ENCODE measurements at places on chromosomes 6 and 20.

- H3K27me3 ChIP-seq: no peaks in the 10 kb centered on the region
- H3K4me3 ChIP-seq: no peak overlapping the region
- H3K4me1 ChIP-seq: no peaks in the 10 kb centered on the region
- H3K27ac ChIP-seq: no peak overlapping the region
Measured at GRCh38 chr6:101956961-101957360, 563.5 kb downstream of the GRIK2 start.

- H3K36me3 ChIP-seq: no peaks in the 10 kb centered on the region
- DNase-seq: no peak
- no peaks in the 10 kb centered on the region for H3K27me3 ChIP-seq
- no peaks in the 10 kb centered on the region for H3K4me1 ChIP-seq
- no peak overlapping the region for H3K27ac ChIP-seq
Measured at GRCh38 chr20:17066902-17067301, 159.9 kb upstream of the PCSK2 start.

GRCh38 chr6:169169375-169169774 lies 84.3 kb downstream of the THBS2 start:
- no peaks in the 10 kb centered on the region for H3K27me3 ChIP-seq
- no peak for DNase-seq

DNA sequence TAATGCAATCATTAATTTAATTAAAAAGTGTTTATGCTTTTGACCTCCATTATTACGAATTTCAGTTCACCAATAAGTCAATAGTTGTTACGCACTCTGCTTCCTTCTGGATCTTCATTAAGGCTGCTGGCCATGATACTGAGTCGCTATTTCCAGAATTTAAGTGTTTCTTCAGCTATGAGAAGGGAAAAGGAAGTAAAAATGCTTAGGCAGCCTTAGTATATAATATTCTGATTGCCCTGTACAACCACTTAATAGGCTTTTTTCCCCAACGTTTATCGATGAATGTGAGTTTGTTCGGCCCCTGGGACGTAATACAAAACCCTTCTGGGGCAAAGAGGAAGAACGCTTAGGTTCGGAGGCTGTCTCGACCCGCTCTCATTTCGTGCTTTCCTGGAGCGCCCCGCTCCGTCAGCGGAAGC lies 644 bp downstream of the OARD1 start:
- peak overlapping the region; percentile 55 for H3K4me3 ChIP-seq
- peaks cover 9% of the 10 kb centered on the region for H3K36me3 ChIP-seq
- peak overlapping the region; percentile 94 for H3K27ac ChIP-seq
- H3K4me1 ChIP-seq: peaks cover 5% of the 10 kb centered on the region

DNA sequence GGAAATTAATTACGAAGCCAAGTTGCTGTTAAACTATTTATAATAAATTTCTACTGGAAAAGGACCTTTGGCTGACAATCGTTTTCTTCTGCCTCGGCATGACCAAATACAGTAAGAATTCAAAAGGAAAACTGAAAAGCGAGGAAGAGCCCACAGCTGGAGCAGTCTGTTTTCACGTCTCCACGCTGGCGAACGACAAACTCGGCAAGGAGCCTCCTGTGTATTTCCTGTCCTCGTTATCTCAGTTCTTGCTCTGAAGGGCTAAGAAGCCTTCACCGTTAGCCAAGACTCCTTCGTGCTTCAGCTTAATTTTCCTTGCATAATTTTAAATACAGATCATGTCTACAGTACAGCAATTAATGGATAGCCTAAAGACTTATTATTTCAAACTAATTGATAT lies 214.3 kb upstream of the PLCB4 start:
- H3K4me3 ChIP-seq: no peak overlapping the region
- no peak overlapping the region for H3K27ac ChIP-seq
- DNase-seq: peak; percentile 82
- H3K4me1 ChIP-seq: peaks cover 1% of the 10 kb centered on the region

DNA sequence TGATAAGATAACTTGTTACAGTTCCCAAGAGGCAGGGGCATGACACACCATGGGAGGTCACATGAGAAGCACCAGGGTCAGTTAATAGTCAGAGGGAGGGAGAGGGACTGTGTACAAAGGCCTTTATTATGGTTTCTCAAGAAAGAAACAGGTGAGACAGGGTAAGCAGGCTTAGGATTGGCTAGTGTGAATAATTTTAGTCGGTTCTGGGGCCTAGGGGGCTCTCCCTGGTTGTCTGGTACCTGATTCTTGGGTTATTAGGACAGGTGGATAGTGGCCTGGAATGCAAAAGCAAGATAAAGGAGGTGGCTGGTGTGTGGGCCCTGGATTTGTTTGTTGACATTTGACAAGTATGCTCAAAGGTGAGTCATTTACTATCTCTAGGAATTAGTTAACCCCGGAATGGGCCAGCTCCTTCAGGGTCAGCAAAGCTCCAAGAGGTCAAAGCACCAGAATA lies 49.4 kb upstream of the MCUR1 start:
- H3K4me3 ChIP-seq: no peak overlapping the region
- peaks cover 8% of the 10 kb centered on the region for H3K4me1 ChIP-seq
- H3K36me3 ChIP-seq: no peaks in the 10 kb centered on the region
- peaks cover 6% of the 10 kb centered on the region for H3K27me3 ChIP-seq

DNA sequence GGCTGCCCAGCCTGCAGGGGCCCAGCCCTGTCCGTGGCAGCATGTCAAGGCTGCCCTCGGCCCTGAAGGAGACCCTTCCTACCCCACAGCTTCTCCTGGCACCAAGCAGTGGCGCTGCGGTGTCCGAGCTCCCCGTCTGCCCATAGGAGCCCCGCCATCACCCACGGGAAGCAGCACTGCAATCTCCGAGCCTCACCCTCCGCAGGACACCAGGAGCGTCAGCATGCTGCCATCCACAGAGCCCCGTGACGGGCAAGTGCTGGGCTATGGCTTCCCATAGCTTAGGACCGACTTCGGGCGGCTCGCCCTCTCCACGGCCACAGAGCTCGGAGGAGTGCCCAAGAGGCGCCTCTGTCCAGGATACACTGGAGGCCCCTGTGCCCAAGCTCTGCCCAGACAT lies 25.1 kb downstream of the YTHDF1 start:
- H3K27ac ChIP-seq: no peak overlapping the region
- no peak for DNase-seq
- peaks cover 6% of the 10 kb centered on the region for H3K36me3 ChIP-seq
- H3K27me3 ChIP-seq: no peaks in the 10 kb centered on the region

- H3K4me3 ChIP-seq: no peak overlapping the region
- H3K27ac ChIP-seq: peak overlapping the region; percentile 62
- no peaks in the 10 kb centered on the region for H3K4me1 ChIP-seq
- H3K36me3 ChIP-seq: no peaks in the 10 kb centered on the region
Measured at GRCh38 chr20:63692436-63693082, 3.9 kb upstream of the TNFRSF6B start.

- no peak for DNase-seq
- peaks cover 3% of the 10 kb centered on the region for H3K27me3 ChIP-seq
- no peaks in the 10 kb centered on the region for H3K36me3 ChIP-seq
- no peak overlapping the region for H3K27ac ChIP-seq
Measured at GRCh38 chr20:4673371-4674001, 48.2 kb upstream of the PRND start.

GRCh38 chr20:25499855-25500434 lies 85.4 kb downstream of the NINL start:
- H3K4me3 ChIP-seq: no peak overlapping the region
- no peaks in the 10 kb centered on the region for H3K36me3 ChIP-seq
- DNase-seq: no peak
- H3K4me1 ChIP-seq: no peaks in the 10 kb centered on the region
- H3K27ac ChIP-seq: no peak overlapping the region

DNA sequence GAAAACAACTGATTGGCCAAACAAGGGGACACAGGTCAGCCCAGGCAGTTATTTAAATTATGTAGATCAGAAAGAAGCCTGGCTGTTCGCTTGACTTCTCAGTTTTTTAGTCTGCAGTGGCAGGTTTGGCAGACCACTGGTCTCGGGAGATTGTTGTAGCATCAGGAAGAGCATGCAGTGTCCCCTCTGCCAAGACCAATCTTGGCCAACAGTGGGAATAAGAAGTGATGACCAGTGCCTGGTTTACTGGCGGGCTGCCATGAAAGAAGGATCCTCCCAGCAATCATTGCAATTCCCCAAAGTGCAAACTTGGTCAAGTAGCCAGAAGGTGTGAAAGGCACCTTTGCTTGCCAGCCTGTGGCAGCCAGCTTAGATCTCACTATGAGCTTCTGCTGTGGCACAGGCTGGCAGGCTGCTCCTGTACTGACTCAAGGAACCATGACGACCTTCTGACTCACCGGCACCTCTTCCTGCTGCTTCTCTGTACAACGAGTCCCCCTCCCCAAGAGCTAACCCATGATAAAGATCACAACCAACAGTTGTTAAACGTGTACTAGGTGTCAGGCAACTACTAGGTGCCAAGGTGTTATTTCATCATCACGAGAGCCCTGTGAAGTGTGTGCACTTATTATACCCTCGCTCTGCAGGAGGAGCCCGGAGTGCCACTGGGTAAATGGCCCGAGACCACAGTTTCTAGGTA lies 76.8 kb upstream of the DUSP22 start:
- H3K4me3 ChIP-seq: no peak overlapping the region
- H3K27ac ChIP-seq: no peak overlapping the region
- no peaks in the 10 kb centered on the region for H3K36me3 ChIP-seq
- no peaks in the 10 kb centered on the region for H3K4me1 ChIP-seq
- H3K27me3 ChIP-seq: no peaks in the 10 kb centered on the region
- peak; percentile 46 for DNase-seq

DNA sequence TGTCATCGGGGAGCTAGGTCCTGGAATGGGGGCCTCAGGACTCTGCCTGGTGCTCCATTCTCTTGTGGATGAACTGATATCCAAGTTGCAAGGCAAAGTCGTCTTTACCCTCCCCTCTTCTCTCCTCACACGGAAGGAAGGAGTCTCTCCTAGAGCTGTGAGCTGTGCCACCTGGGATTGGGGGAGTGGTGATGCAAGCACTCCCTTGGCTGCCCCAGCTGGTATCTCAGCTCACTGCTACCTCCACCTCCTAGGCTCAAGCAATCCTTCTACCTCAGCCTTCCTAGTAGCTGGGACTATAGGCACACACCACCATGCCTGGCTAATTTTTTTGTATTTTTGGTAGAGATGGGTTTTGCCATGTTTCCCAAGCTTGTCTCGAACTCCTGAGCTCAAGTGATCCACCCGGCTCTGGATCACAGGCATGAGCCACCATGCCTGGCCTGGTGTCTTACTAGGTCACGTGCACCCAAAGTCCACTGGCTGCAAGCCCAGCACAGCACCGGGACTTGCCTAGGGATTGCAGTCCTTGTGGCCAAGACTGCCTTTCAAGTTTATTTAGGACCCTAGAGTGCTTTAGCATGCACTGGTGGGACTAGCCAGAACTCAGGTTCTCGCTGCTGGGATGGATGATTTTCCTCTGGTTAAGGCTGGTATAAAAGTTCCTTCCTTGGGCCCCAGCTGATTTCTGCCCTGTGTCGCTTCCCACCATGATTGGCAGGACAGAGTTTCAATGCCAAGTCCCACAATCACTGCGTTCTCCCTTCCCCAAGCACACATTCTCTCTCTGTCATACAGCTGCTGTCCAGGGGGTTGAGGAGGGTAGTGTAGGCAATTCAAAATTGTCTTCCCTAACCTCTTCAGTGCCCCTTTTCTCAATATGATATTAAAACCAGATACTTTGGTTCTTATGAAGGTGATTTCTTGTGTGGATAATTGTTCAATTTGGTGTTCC lies 33.5 kb downstream of the SMAP1 start:
- no peaks in the 10 kb centered on the region for H3K36me3 ChIP-seq
- H3K4me3 ChIP-seq: no peak overlapping the region
- no peaks in the 10 kb centered on the region for H3K27me3 ChIP-seq
- peaks cover 10% of the 10 kb centered on the region for H3K4me1 ChIP-seq
- no peak for DNase-seq

- H3K4me1 ChIP-seq: no peaks in the 10 kb centered on the region
- no peak overlapping the region for H3K27ac ChIP-seq
- no peak overlapping the region for H3K4me3 ChIP-seq
- no peaks in the 10 kb centered on the region for H3K36me3 ChIP-seq
Measured at GRCh38 chr6:163635315-163635714, 220.8 kb downstream of the QKI start.

- no peak for DNase-seq
- no peak overlapping the region for H3K4me3 ChIP-seq
- peaks cover 2% of the 10 kb centered on the region for H3K4me1 ChIP-seq
- no peak overlapping the region for H3K27ac ChIP-seq
Measured at GRCh38 chr6:137307163-137307854, 88.1 kb upstream of the IFNGR1 start.

DNA sequence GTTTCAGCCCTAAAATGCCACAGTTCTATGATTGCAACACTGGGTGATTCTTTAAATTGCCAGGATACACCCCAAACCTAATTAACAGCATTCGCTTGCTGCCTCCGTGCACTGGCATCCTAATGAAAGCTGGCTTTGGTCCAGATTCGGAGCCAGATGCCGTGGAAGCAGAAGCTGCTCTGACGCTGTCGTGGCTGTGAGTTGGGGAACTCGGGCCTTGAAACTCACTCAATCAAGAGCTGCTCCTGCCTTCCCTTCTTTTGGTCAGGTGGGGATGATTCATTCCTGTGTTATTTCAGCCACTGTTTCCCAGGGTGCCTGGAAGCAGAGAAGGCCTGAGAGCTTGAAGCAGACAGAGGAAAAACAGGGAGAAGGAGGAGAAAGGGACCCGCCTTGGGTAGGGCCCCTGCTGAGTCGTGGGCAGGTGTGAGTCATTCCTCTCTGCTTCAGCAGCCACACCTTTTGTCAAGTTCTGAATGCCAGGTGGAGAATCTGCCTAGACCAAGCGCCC lies 36.2 kb upstream of the DSP start:
- peak; percentile 22 for DNase-seq
- H3K36me3 ChIP-seq: no peaks in the 10 kb centered on the region
- H3K4me3 ChIP-seq: no peak overlapping the region
- peak overlapping the region; percentile 28 for H3K27ac ChIP-seq
- no peaks in the 10 kb centered on the region for H3K4me1 ChIP-seq
- no peaks in the 10 kb centered on the region for H3K27me3 ChIP-seq

DNA sequence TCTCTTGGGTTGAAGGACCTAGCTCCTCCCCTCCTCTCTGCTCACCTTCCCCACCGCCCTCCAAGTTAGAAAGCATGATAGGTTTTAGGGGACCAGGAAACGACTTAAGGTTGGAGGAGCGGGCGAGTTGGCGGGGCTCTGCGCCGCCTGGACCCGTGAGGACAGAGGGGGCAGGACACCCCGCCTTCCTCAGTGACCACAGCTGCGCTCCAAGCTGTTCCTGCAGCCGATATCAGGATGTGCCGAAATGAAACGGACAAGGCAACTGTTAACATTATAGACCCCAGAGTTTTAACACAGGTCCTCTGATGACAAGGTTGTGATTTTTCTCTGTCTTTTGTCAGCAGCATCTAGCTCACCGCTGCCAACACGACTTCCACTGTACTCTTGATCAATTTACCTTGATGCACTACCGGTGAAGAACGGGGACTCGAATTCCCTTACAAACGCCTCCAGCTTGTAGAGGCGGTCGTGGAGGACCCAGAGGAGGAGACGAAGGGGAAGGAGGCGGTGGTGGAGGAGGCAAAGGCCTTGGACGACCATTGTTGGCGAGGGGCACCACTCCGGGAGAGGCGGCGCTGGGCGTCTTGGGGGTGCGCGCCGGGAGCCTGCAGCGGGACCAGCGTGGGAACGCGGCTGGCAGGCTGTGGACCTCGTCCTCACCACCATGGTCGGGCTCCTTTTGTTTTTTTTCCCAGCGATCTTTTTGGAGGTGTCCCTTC lies at the start of gene GRM1:
GRM1 (plus strand) TSS at position 212 of the 722 bp plus-strand sequence; CDS start at position 668, 456 bp downstream.
- no peak for DNase-seq
- H3K4me1 ChIP-seq: no peaks in the 10 kb centered on the region
- no peak within 1 kb of the TSS for H3K4me3 ChIP-seq
- H3K36me3 ChIP-seq: no peaks in the 10 kb centered on the region
- H3K27me3 ChIP-seq: peaks cover 20% of the 10 kb centered on the region

Data from lung (tissue), 17 donors.